ENCODE measurements at places on chromosomes 4 and X. TPM values are rescaled to one million over a fixed set of nuclear protein-coding genes. Genes with fewer than 3 reads are reported as not detected.

The ARMCX1 gene
- 50.0 TPM for polyA plus RNA-seq

The ZGRF1 gene
- 16.6 TPM for polyA plus RNA-seq

DNA sequence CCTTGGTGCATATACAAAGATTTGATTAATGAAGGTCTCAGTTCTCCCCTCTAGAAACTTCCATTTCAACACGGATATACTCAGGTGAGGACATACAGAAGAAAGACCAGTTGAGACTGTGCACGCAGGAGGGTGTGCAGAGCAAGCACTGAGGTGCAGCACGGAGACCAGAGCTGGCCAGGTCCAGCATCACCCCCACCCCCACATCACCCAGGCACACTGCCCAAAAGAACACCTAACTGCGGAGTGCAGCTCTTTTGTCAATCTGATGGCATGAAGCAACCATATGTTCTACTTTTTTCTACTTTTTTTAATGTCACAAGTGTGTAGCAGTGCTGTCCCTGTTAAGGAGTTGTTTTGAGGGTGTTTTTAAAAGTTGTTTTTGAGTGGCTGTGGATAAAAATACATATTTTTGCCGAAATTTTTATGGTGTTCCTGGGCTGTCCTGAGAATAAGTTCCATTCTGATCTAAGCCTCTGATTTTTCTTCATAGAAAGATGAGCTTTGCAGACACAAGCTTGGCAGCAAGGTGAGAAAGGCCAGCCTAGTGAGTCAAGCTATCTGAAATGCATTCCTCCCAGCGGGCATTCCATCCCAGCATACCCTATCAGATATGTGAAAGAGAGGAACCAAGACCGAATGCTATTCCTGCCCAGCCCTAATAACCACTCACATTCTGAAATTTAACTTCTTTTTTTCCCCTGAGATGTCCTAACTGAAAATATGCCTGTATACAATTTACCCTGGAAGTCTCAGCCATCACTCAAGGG is 173.7 kb downstream of the PTTG2 start:
- DNase-seq = no peak

GRCh38 chr4:164441109-164441508 is 312.8 kb upstream of the SMIM31 start:
- DNase-seq = no peak

DNA sequence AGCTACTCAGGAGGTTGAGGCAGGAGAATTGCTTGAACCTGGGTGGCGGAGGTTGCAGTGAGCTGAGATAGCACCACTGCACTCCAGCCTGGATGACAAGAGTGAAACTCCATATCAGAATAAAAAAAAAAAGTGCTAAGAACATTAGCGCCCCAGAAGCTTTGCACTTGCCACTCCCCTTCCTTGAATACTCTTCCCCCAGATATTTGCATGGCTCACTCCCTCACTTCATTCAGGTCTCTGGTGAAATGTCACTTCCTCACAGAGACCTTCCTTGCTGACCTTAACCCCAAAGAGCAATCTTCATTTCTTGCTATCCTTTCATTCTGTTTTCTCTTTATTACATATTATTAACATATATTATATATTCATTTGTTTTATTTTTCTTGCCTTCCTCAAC is 11.3 kb downstream of the CACNA1F start:
- no peak for DNase-seq

All from renal cortex interstitium (tissue), 15 donors.